ENCODE measurements at places on chromosomes 11 and 22.

- no peak for DNase-seq
These were observed 4.4 kb downstream of the CTTN start for GRCh38 chr11:70402685-70403084.

GRCh38 chr11:288478-289397 lies at the start of gene PGGHG:
Gene PGGHG, plus strand, starts transcription at chr11:289126. Its CDS starts 691 bp downstream, at chr11:289817.
- peak; percentile 99 for DNase-seq

GRCh38 chr11:7564803-7565202 lies 51.0 kb downstream of the PPFIBP2 start:
- no peak for DNase-seq

DNA sequence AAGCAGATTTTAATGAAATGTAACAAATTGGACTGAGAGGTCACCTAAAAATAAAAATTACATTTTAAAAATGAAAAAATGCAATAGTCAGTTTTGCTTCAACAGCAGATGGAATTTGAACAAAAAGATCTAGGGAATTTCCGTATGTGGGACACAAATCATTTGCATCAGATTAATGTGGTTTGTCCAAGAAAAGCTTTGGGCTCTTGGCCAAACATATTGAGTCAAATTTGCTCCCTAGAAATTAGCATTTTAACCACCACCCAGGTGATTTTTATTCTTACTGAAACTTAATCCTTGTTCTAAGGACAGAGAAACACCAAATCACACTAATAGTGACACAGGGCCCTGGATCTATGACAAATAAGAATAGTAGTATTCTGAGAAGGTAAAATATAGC lies 1477.8 kb downstream of the FAM181B start:
- DNase-seq: no peak

- DNase-seq: no peak
These were observed 132.1 kb upstream of the PAX6 start for GRCh38 chr11:31943056-31943780.

DNA sequence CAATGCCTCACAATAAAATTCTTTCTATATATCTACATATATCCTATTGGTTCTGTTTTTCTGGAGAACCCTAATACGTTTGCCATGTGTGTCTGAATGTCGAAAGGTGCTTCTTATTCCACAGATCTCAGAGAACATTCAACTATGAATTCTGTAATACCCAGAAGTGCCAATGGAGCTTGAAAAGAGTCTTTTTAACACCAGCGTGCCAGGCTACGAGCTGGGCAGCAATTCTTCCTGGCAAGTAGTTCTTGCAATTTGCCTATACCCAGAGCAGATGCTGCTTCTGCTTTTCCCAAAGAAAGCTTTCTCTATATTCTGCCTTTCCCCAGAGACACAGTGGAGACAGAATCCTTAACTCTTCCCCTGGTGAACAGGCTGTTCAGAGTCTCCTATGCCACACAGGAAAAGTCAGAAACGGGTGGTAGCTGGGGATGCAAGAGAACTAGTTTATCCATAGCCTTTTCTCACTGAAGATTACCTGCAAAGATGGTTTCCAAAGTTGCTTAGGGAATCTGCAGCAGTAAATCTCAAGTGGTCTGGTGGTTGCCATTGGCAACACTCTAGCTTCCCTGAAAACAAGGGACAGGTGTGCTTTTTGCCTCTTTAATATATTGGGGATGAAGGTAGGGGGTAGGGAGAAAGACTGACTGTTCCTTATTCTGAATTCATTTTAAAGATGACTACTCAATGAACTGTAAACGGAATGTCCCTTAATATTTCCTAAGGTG lies 16.8 kb upstream of the PAFAH1B2 start:
- DNase-seq: no peak

DNA sequence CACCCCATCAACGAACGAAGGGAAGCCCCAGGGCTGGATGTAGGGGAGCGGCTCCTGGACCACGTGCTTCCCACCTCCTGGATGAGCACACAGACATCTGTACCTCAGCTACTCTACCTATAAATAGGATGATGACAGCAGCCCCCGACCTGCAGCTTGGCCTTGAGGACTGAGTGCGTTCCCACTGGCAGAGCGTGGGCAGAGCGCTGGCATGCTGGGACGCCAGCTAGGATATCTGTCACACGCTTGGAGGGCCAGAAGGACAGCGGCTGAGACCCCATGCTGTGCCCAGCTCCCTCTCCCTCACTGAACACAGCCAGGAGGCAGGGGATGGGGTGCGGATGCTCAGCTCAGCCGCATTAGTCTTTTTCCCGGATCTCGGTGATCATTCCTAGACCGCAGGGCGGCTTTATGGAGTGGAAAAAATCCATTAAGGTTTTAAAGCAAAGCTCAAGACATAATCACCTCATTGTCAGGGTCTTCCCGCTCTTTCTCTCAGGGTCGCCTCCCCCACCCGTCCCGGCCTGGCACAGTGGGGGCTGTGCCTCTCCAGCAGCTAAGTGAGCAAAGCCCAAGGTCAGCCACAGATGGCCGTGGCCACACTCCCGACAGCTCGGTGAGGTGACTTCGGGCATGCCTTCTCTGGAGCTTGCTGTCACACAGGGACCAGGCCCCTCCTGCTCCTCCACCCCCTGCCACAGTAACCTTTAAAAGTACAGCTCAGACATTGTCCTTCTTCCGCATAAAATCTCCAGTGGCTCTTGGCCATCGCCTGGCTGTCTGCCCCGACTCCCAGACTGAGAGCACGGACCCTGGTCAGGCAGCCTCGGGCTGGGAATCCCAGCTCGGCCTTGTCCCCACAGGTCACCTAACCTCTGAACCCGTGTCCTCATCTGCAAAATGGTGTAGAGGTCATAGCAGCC lies 69.6 kb upstream of the SHISAL1 start:
- DNase-seq: no peak

DNA sequence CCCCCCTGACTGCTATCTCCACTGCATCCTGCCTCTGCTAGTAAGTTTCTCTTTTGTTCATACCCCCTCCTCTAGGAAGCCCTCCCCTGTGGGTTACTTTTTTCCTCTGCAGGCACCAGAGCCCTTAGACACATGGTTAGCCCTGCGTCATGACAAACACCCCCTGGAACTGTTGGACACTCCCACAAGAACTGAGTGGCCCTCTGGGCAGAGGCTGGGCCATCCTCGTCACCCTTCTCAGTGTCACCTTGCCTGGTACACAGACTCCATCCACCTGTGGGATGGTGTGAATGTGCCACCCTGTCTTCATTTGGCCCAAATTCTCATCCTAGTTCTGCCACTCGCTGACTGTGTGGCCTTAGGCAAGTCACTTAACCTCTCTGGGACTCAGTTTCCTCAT lies 4.1 kb upstream of the RAB3IL1 start:
- no peak for DNase-seq

- no peak for DNase-seq
These were observed 10.2 kb downstream of the RIC8A start for GRCh38 chr11:217704-218103.

- DNase-seq: peak; percentile 67
These were observed 30.9 kb upstream of the WNT7B start for GRCh38 chr22:46007848-46008261.

GRCh38 chr22:37870273-37870672 lies 21.1 kb downstream of the EIF3L start:
- no peak for DNase-seq
